SK-N-MC (cell line): ENCODE measurements at places on chromosomes 1 and 21.

DNA sequence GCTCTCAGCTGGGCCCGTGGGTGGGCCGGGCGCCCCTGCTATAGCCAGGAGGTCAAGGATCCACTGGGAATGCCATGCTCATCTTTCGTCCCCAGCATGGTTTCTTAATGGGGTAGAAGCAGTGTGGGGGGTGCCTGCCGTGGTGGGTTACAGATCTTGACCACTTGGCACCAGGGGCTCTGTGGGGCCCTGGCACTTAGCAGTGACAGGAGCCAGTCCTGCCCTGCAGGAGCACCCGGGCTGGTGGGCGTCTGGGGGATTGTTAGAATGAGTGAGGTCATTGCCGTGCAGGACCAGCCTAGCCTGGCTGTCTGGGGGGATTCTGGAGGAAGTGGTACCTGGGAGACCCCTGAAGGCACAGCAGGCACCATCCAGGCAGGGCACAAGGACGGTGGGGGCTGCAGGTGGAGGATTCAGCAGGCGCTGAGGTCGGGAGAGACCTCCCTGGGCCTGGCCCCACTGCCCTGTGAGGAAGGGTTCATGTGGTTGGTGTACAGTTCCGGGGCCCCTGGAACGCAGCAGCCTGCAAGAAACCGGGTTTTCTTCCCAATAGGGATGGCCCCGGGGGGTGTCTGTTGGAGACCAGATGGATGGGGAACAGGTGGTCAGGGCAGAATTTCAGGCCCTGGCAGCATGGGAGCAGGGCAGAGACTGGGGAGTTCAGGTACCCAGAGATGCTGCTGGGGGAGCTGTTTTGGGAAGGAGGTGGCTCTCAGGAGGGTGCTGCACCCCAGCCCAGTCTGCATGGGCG, 4.8 kb downstream of the AIRE start:
- DNase-seq: no peak

GRCh38 chr1:153359241-153359640, 1.6 kb downstream of the S100A9 start:
- no peak for DNase-seq

GRCh38 chr1:160221089-160221488, 15.9 kb downstream of the PEA15 start:
- DNase-seq: no peak

DNA sequence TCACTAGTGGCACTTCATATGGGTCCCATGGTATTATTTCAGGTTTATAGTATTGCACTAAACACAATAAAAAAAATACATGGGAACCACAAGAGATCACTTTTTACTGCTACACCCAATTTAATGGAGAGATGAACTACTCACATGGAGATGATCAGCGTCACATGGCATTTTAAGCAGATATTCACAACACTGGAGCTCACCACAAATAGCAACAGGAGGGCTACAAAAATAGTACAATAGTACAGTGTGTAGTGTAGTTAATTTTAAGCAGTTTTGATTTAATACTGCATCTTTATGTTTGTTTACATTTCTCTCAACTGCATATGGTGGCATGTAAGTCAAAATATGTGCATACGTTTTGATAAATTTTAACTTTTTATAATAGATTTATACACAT, 31.0 kb downstream of the SNX7 start:
- DNase-seq: no peak

GRCh38 chr1:3697810-3698209, 45.5 kb downstream of the TP73 start:
- no peak for DNase-seq

- no peak for DNase-seq
Observed at GRCh38 chr21:44701023-44701400, 4.0 kb downstream of the KRTAP10-12 start.

DNA sequence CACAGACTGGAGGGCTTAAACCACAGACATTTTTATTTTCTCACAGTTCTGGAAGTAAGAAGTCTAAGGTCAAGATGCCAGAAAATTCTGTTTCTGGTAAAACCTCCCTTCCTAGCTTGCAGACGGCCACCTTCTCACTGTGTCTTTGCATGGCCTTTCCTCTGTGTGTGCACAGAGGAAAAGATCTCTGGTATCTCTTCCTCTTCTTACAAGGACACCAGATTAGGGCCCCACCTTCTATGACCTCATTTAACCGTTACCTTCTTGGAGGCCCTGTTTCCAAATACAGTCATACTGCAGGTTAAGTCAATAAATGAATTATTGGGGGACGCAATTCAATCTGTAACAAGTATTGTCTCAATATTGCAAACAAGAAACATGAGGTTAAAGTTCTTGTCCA, 63.0 kb upstream of the PRDX6 start:
- no peak for DNase-seq

GRCh38 chr1:160101037-160101716, 2.8 kb upstream of the IGSF8 start:
- DNase-seq: no peak

GRCh38 chr1:155192346-155193274, 15.1 kb downstream of the THBS3 start:
- no peak for DNase-seq

DNA sequence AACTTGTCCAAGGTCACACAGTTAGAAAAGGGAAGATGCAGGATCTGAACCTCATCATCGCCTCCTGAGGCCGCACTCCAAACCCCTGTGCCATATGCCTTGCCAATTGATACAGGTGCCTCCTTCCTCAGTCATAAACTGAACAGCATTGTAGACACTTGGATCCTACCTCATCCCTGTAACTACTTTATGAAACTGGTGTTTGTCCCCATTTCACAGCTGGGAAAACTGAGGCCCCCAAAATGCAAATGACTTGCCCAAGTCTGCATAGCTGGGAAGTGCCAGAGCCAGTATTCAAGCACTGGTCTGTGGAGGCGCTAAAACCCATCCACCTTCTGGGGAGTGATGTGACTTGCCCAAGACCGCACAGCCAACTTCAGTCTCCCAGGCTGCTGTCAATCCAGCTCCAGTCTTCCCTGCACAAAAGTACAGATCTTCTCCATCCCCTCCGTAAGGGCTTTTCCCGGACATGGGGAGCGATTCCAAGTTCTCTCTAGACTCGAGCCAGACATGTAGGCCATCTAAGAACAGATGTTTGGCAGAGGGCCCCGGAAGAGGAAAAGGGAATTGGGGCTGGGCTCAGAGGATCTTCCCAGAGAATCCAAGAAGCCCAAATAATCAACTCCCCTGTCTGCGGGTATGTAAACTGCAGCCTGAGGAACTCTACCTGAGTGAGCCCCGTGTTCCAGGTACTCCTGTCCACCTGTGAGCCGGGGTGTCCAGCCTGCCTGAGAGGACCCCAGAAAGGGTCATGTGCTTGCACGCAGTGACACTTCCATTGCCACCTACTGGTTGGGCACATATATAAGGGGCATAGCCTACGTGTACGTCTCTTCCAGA, 60.5 kb downstream of the SYT2 start:
- DNase-seq: no peak

DNA sequence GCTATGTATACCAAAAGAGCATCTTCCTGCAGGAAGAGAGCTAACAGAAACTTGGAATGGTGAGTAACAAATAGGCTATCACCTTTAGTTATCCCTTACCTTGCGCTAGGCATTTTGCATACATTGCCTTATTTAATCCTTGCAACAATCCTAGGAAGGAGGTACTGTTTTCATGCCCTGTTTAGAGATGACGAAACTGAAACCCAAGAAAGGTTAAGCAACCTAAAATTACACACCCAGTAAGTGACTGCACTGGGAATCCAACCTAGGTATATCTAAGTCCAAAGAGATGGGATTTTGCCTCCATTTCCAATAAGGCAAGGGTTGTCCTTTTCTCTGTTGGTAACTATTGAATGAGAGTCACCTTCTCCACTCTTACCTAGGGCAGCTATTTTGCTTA, 144.5 kb downstream of the TM2D1 start:
- no peak for DNase-seq

DNA sequence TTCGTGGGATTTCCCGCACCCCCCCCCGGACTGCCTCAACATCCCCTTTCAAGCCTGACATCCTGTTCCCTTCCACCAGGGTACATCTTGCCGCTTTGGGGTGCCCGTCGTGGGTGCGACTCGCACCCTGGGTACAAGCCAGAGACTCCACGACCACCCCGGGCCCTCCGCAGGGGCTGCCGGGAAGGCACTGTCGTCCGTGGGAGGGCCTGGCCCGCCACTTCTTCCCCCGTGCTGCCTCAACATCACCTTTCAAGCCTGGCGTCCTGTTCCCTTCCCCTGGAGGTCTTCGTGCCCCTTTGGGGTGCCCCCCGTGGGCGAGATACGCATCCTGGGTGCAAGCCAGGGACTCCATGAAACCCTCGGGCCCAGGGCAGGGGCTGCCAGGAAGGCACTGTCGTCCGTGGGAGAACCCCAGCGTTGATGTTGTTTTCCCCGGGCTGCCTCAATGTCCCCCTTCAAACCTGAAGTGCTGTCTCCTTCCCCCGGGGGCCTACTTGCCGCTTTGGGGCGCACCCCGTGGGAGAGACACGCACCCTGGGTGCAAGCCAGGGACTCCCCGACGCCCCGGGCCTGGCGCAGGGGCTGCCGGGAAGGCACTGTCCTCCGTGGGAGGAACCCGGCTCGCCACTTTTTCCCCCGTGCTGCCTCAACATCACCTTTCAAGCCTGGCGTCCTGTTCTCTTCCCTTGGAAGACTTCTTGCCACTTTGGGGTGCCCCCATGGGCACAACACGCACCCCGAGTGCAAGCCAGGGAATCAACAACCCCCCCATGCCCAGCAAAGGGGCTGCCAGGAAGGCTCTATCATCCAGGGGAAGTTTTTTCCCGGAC, 138.6 kb downstream of the LIPI start:
- no peak for DNase-seq

DNA sequence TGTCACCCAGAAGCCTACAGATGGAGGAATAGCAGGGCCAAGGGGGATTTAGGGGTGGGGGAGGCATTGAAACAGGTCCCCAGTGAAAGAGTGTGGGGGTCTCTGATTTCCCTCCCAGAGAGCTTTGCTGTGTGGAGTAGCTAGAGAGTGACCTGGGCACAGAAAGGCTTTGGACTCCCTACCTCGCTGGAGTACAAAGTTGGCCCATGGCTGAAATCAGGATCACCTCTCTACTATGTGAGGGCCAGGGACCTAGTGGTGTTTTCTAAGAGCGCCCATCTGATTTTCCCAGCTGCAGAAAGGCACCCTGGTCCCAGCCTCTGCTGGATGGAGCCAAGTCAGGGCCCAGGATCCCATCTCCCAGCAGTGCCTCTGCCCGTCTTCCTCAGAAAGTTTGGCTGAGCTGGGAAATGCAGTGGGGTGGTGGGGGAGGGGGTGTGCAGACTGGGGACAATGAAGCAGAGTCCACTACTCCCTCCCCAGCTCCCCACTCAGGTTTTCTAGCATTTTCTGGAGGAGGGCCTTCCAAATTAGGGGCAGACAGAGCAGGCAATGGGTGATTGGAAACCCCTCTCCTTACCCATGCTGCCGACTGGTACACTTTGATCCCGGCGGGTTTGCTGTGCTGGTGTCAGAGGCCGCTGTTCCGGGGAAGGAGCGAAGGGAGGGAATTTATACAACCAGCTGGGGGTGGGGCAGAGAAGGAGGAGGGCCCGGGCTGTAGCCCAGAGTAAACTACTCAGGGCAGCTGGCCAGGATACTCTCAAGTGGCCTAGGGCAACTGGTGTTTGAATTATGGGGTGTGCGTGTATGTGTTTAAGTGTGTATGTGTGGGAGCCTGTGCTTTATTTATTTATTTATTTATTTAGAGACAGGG, at the start of gene SELENBP1:
Gene SELENBP1, minus strand, starts transcription at position 648 of the 877 bp plus-strand sequence. Its CDS starts 64 bp downstream, at position 584.
- no peak for DNase-seq

GRCh38 chr1:22157359-22157966, 14.6 kb upstream of the WNT4 start:
- no peak for DNase-seq

- DNase-seq: no peak
Observed at GRCh38 chr1:234683127-234683860, 73.3 kb upstream of the IRF2BP2 start.

GRCh38 chr1:197773856-197774255, 1.4 kb downstream of the DENND1B start:
- no peak for DNase-seq

DNA sequence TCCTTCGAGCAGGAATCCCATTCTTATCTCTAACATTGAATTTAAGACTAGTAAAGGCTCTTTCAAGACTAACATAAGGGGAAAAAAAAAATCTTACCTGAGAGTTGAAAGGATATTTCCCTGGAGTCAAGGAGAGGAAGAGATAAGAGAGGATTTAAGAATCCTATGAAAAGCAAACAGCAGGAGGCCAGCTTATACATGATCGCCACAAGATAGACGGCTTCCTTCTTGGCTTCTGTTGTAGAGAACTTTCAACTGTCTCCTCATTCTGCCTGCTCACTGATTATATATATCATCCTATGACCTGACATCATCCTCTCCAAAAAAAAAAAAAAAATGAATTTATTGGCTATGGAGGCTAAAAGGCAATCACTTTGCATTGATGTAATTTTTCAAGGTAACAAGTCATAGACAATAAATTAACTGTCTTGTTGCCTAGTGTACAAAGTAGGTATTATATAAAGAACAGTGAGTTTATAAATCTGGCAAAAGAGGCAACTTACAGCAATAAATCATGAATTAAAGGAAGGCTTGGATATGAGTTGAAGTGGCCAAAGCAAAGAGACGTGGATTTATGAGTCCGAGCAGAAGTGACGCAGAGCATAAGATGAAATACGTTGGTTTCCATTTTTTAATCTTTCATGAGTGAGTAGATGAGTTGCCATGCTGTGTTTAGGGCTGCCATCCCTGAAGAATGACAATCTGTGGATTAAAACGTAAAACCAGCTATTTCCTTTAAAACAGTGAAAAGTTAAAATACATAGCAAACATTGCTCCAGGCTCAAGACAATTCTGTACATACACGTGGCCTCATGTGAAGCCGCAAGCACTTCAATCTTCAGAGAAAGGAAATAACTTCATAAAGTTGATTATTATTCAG, at the start of gene UTS2:
Gene UTS2, minus strand, starts transcription at position 262 of the 880 bp plus-strand sequence. Its CDS starts 62 bp downstream, at position 200.
- DNase-seq: peak; percentile 91

- no peak for DNase-seq
Observed at GRCh38 chr1:77316966-77317365, 35.1 kb downstream of the AK5 start.

DNA sequence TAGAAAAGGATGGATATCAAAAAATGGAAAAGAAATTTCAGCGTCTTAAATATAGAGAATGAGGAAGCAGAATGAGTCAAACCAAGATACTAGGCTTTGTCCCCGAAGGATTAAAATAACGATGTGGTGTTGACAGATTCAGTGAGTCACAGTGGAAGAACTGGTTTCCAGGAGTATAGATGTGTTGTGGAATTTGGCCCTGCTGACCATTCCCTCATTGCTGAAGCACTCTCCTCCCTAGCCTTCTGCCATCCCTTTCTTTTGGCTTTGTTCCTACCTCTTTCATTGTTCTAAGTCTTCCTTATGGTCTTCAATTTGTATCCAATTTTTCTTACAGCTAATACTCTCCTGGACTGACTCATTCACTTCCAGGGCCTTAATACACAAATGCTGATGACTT, 23.1 kb upstream of the USP25 start:
- no peak for DNase-seq

- no peak for DNase-seq
Observed at GRCh38 chr1:45394342-45394741, 54.1 kb upstream of the MUTYH start.

DNA sequence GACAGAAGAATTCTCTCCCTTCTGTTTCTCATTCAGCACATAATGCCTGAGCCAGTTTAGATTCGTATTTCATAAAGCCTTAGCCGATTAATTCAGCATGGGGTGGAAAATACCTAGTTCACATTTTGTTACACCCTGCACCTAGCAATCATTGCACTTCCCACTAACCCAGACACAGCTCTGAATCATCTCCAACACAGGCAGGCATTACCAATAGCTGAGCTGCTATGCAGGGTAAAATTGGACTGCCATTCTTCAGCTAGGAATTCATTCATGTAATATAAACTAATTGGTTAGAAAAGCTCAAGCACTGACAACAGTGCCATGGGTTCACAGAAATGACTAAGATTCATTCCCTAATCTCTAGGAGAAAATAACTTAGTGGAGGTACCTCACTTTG, 26.9 kb upstream of the NKAIN1 start:
- no peak for DNase-seq
